ENCODE measurements at places on chromosomes 16 and 17.
A peak's percentile ranks its signal among the peaks of the same experiment; 100 is the strongest.

GRCh38 chr16:8655184-8655717 is 19.2 kb upstream of the ABAT start:
- no peak for DNase-seq

DNA sequence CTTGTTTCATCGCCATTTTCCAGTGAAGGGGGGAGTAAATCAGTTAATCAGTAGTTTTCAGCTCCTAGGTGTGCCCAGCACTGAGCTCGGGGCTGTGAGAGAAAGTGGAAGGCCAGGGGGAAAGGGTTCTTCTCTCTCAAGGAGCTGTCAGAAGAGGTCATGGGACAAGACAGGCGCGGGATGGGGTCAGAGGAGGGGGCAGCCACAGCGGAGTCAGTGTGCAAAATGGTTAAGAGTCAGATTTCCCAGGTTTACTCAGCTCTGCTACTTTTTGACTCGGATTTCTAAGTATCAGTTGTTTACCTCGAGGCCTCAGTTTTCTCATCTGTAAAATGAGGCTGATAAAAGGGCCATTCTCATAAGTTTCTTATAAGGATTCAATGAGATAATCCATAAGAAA is 4.3 kb upstream of the XYLT1 start:
- DNase-seq: no peak

GRCh38 chr17:77959126-77959925 is 823 bp downstream of the TNRC6C start:
- DNase-seq: no peak

DNA sequence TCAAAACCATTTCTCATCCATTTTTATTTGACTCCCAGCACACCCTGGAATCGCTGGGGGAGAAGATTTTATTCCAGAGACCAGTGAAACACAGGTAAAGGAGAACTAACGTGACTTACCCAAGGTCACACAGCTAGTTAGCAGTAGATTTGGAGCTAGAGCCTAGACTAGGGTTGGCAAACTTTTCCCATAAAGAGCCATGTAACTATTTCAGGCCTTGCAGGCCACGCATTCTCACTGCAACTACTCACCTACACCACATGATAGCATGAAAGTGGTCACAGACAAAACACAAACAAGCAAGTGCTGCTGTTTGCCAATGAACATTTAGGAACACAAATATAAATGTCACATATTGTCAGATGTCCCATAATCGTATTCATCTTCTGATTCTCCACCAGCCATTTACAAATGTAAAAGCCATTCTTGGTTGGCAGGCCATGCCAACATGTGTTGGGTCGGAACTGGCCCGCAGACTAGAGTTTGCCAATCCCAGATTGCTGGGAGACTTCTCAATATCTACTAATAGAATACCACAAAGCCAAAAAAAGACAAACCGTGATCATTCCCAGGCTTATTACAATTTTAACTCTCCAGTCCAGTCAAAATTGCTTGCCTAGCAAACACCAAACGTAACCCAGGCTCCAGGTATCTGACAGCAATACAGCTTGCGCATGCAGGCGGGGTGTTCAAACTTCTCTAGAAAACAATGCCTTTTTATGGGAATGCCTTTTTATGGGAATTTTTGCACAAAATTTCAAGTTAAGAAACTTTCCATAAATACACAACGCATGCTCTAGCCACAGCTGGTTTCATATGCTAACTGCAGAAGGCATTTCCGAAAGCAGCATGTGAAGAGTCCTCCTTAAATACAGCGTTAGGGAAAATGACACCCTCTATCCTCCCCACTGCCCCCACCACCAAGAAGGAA is 20.9 kb downstream of the ZFHX3 start:
- no peak for DNase-seq

GRCh38 chr17:63070031-63070430 is 104.0 kb downstream of the TANC2 start:
- no peak for DNase-seq

GRCh38 chr17:74368341-74369081 is 1.2 kb downstream of the GPR142 start:
- peak; percentile 73 for DNase-seq
